Small intestine (tissue), 16 donors: ENCODE measurements at places on chromosomes 7 and 10.

DNA sequence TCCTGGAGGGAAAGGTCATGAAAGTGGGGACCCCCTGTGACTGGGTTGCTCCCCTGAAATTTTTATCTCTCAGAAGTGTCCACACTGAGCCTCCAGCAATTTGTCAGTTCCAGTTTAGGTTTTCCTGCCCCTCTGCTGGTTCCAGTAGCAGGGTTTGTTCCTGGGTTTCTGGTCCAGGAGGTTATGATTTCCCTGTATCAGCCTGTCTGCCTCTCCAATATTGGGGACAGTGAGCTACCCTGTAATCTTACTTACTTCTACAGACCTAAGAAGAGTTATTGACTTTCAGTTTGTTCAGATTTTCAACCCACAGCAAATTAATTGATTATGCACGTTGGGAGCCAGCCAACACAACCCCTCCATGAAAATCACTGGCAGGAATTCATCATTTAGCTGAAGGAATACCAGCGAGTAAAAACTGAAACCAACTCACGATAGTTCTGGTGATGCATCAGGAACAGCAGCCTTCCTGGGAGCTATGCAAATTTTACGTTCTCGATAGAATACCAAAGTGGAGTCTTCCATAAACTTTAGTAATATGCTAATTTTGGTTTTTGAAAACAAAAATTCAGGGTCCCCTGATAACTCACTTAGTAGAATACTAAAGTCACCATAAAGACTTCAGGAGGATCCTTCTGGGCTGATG is 31.3 kb upstream of the IL15RA start:
- DNase-seq, result no peak

DNA sequence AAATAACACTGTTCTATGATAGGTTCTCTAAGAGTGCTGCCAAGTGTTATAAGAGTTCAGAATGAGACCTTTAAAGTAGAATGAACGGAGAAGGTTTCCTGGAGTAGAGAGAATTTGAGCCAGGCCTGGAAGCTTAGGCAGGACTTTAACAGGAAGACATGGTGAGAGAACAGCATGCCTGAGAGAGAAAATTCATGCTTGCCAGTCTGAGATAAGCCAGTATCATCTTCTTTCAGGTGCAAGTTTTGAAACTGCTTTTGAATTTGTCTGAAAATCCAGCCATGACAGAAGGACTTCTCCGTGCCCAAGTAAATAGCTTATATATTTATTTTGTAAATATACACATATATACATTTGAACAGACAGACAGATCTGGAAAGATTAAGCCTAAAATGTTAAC is 22.1 kb downstream of the ARMC10 start:
- DNase-seq, result no peak

- DNase-seq, result no peak
Observed at GRCh38 chr10:1376384-1376945, 320.3 kb downstream of the WDR37 start.

- DNase-seq, result no peak
Observed at GRCh38 chr7:147483634-147484292, 1106.8 kb upstream of the C7orf33 start.

- DNase-seq, result no peak
Observed at GRCh38 chr7:18287482-18287881, 208.1 kb upstream of the HDAC9 start.

DNA sequence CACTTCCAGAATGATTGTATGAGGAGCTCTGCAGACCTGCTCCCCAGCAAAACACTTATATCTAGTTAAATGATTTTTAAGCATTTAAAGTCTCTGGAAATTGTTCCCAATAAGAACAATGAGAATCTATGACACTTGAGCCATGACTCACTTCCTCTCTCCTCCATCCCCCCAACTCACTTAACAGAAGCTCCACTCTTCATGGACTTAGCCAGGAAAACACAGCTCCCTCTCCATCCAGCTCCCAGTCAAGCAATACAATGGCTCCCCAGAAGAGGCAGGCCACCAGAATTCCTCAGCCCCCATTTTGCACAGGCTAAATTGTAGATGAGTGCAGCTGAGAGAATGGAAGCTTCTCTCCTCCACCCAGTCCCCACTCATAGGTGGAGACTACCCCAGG is 27.0 kb downstream of the AOC1 start:
- DNase-seq, result no peak

GRCh38 chr10:46096446-46096845 is 50.4 kb upstream of the MSMB start:
- DNase-seq, result no peak
